ENCODE measurements at places on chromosomes 13 and 19. TPM values are rescaled to one million over a fixed set of nuclear protein-coding genes. Genes with fewer than 3 reads are reported as not detected.

The GZMM gene
- total RNA-seq = not detected

The DKKL1 gene
- total RNA-seq = not detected

The FUT6 gene
- not detected for total RNA-seq

The HIPK4 gene
- total RNA-seq = not detected

The FFAR1 gene
- total RNA-seq = not detected

The ZNF729 gene
- total RNA-seq = not detected

The MBD3L2B gene
- total RNA-seq = not detected

The OLFM2 gene
- 1.3 TPM for total RNA-seq

The EDNRB gene
- 12.4 TPM for total RNA-seq

The CERS1 gene
- 6.4 TPM for total RNA-seq

The IRGC gene
- total RNA-seq = not detected

The DPY19L3 gene
- total RNA-seq = 3.9 TPM

The CNMD gene
- not detected for total RNA-seq

The NOVA2 gene
- total RNA-seq = 2.9 TPM

The FPR1 gene
- 2.7 TPM for total RNA-seq

The DOCK6 gene
- total RNA-seq = 27.1 TPM

The ACP7 gene
- total RNA-seq = not detected

The HCN2 gene
- 0.13 TPM for total RNA-seq

The KLK3 gene
- total RNA-seq = not detected

The SPATA13 gene
- total RNA-seq = 5.8 TPM

The SCGB2B2 gene
- total RNA-seq = 0.21 TPM

The F10 gene
- total RNA-seq = 0.63 TPM

The GJB2 gene
- total RNA-seq = 0.26 TPM

The ZNF541 gene
- total RNA-seq = 0.13 TPM

The SLITRK5 gene
- total RNA-seq = 0.02 TPM

The ZNF586 gene
- total RNA-seq = 10.9 TPM

The CC2D1A gene
- total RNA-seq = 21.1 TPM

The SLC15A1 gene
- total RNA-seq = not detected

The DENND1C gene
- total RNA-seq = 0.69 TPM

The CD79A gene
- total RNA-seq = 0.30 TPM

The LILRA6 gene
- 1.4 TPM for total RNA-seq

The VSTM1 gene
- total RNA-seq = not detected

The LHFPL6 gene
- 18.4 TPM for total RNA-seq

The ZNF560 gene
- 0.48 TPM for total RNA-seq

The PSG4 gene
- total RNA-seq = not detected

The C19orf18 gene
- 0.49 TPM for total RNA-seq

The GIPR gene
- total RNA-seq = not detected

The ADPRHL1 gene
- total RNA-seq = 186 TPM

The IFNL1 gene
- not detected for total RNA-seq

All from psoas muscle (tissue), 8 donors.